SIG-M5 (cell line): ENCODE measurements at places on chromosomes 5 and 9.

DNA sequence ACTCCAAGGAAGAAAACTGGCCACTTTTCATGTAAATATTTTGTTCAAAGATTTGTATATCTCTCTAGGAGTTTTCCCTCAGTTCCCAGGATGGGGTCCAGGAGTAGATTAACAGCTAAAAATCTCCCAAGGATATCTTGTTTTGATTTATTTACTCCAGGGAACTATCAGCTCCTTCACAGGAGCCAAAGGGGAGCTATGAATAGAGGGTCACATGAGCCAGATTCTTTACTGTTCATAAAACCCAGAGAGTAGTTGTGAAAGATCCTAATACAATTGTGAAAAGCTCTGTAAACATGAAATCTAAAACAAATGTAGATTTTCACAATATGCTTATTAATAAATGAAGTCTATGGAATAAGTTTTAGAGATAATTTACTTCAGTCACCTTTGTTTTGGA lies 16.9 kb downstream of the DIMT1 start:
- no peak for DNase-seq

DNA sequence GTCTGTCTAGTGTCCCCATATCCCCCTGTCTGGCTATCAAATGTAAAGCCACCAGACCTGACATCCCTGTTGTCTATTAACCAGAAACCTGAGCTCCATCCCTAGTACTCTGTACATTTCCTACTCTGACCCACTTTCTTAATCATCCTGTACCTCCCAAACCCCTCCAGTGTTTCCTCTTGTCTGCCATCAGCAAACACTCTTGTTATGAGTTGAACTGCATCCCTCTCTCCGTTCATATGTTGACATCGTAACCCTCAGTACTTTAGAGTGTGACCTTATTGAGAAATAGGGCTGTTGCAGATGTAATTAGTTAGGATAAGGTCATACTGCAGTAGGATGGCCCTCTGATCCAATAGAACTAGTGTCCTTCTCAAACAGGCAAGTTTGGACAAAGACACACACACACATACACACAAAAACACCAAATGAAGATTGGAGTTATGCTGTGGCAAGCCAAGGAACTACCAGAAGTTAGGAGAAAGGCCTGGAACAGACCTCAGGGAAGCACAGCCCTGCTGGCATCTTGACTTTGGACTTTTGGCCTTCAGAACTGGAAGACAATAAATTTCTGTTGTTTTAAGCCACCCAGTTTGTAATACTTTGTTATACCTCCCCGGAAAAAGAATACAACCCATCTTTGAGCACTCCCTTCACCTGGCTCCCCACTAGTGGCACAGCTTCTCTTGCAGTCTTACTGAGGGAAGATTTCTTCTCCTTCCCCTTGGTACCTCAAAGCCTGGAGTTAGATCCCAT lies 180.0 kb upstream of the PTGER4 start:
- no peak for DNase-seq

GRCh38 chr5:41843456-41844370 lies 26.5 kb downstream of the OXCT1 start:
- no peak for DNase-seq

DNA sequence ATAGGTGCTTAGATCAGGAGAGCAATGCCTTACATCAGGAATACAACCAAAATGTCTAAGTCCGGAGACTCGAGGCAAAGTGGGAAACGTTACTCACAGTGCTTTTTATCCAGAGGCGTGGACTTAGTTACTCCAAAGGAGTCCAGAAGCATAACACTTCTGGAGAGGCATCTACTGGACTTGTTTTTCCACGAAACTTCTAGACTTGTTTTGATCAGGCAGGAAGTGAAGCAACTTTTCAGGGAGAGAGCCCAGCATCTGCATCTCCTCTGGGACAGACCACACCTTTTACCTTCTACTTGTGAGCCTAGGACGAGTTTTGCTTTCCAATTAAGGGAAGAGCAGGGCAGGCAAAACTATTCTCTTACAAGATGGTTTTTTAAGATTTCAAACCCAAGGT lies 1.2 kb upstream of the TJP2 start:
- DNase-seq = no peak

- DNase-seq = no peak
These were observed 13.0 kb upstream of the DAB2IP start for GRCh38 chr9:121638399-121638798.

- DNase-seq = no peak
These were observed 89.0 kb upstream of the NIPBL start for GRCh38 chr5:36787365-36788093.

DNA sequence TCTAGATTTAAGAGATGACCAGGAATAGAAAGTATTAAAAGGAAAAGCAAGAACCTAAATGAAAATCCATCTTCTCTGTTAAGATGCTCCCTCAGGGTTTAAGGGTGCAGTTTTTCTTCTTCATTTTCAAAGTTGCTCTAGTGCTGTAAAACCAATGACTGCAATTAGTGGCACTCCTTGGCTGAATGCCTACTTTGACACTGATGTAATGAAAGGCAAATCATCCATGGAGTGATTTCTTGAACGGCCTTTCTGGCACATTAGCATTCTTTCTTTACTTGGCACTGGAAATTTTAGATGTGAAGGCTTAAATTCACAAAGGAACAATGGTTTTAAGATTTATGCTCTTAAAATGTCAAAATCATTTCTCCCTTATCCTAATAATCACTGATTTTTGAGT lies 19.3 kb upstream of the ISCA1 start:
- no peak for DNase-seq

- no peak for DNase-seq
These were observed 84.8 kb upstream of the ITGA1 start for GRCh38 chr5:52702877-52703276.

DNA sequence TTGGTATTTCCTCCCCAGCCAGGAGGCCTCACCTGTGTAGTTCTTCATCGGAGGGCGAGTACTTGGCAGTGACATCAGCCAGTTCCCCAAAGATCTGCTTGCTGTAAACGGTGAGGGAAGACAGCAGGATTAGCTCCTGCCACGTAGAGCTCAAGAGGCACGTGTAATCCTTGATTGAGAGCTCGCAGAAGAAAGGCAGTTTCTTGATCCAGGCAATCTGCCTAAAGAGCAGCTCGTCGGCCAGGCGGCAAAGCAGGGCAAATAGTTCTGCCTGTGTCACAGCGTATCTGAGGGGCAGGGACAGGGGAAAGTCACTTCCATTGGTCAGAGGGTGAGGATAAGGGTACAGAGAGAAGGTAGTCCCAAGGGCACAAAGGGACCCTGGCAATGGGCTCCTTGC lies 28.6 kb upstream of the NR5A1 start:
- DNase-seq = no peak

- DNase-seq = no peak
These were observed 4.0 kb upstream of the TMEM250 start for GRCh38 chr9:136122425-136123383.

DNA sequence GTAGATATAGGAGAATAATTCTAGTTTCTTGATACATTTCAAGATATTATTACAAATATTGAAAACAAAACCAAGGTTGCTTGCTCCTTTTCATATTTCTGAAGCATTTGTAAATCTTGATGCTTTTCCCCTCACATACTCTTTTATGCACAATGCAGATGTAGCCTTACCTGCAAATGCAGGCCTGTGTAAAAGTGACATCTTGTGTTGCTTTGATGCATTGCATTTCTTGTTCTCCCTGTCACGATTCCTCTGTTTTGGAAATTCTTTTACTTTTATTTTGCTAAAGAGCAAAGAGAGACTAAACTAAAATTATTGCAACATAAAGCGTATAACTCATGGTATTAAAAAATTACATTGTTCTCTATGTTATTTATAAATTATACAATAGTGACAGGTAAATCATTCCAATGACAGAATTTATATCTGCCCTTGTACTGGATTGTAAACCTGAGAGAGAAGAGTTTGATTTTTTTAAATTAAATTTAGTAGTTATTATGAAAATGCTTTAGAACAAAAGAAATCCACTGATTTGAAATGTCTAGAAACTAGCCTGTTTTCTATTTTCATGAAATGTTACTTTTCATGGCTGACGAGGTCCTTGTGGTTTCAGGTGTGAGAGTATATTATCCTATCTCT lies 970.0 kb downstream of the MAT2B start:
- no peak for DNase-seq

GRCh38 chr9:34675048-34675714 lies 12.7 kb upstream of the CCL27 start:
- DNase-seq = no peak

- DNase-seq = no peak
These were observed 138.4 kb upstream of the RPS23 start for GRCh38 chr5:82416512-82416911.

GRCh38 chr9:20396509-20396908 lies 225.8 kb downstream of the MLLT3 start:
- DNase-seq = no peak

- DNase-seq = no peak
These were observed 37.3 kb upstream of the RPL26L1 start for GRCh38 chr5:172921906-172922305.

DNA sequence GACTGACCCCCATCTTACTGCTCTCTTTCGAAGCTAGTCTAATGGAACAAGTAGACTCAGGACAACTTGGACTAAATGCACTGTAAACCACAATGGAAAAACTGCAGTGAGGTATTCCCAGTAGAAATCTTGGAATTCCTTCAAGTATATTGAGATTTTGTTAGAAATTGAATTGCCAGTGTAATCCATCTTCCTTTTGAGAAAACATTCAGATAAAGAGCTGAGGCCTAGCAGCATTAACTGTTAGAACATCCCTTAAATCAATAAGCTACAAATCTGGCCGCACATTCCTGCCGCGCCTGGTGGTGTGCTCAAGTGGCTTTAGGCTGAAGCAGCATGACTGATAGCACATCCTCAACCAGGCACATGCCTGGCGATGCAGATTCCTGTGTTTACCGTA lies 29.3 kb downstream of the PPIC start:
- DNase-seq = no peak

DNA sequence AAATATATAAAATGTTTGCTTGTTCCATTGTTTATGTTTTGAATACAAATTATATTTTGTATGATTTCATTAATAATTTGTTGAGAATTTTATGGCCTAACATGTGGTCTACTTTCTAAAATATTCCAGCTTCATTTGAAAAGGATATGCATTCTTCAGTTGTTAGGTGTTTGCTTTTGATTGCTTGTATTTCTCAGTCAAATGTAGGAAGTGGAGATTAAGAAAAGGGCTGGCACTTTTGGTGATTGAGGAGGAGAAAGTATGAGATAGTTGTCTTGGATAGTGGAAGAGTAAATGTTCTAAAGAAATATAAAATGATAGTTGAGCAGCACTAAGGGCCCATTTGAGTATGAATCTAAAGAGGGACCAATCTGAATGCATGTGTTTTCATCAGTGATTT lies 23.1 kb downstream of the JAK2 start:
- DNase-seq = no peak

- DNase-seq = no peak
These were observed 28.0 kb upstream of the UBAC1 start for GRCh38 chr9:135989157-135989556.
